Effector memory CD8-positive, alpha-beta T cell (primary cell): ENCODE measurements at places on chromosomes 1 and 21.

- no peaks in the 10 kb centered on the region for H3K27me3 ChIP-seq
- no peak overlapping the region for H3K27ac ChIP-seq
Measured at GRCh38 chr21:26655460-26655859, 82.4 kb upstream of the CYYR1 start.

- peaks cover 4% of the 10 kb centered on the region for H3K36me3 ChIP-seq
- H3K4me3 ChIP-seq: peak overlapping the region; percentile 67
- peak overlapping the region; percentile 45 for H3K27ac ChIP-seq
- DNase-seq: no peak
Measured at GRCh38 chr1:23533246-23534023, 2.4 kb upstream of the E2F2 start.

GRCh38 chr1:30601316-30602085, 121.9 kb downstream of the MATN1 start:
- no peaks in the 10 kb centered on the region for H3K36me3 ChIP-seq
- DNase-seq: no peak
- H3K4me3 ChIP-seq: no peak overlapping the region
- no peak overlapping the region for H3K27ac ChIP-seq

DNA sequence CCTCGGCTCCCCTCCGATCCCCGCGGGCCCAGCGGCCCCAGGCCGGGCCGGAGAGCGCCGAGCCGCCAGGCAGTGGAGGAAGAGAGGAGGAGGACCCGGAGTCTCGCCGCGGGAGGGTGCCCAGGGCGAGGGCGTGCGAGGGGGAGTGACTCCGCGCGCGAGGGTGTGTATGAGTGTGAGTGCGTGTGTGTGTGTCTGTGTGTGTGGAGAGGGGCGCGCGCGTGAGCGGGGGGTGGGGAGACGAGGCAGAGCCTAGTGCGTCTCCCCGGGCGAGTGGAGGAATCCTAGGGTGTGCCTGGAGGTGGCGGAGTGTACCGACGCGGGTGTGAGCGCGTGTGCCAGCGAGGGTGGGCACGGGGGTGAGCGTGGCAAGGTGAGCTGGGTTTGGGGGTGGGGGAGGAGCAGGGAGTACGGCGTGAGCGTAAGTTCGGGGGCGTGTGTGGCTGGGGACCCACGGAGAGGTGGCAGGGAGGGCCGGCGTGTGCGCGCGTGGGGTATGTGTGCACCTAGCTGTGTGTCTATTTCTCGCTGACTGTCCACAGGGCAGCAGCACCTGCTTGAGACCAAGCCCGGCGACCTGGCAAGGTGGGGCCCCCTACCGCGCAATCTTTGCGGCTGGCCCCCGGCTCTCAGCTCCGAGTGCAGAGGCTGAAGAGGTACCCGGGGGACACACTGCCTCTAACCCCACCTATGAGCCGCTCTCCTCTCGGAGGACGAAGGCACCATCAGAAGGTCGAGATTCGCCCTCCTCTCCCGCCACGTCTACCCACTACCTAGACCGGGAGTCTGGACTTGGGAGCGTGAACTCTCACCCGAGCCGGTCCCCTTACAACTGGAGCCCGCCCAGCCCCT, 784 bp upstream of the KCND3 start:
- DNase-seq: no peak
- H3K27ac ChIP-seq: no peak overlapping the region
- peaks cover 67% of the 10 kb centered on the region for H3K27me3 ChIP-seq

DNA sequence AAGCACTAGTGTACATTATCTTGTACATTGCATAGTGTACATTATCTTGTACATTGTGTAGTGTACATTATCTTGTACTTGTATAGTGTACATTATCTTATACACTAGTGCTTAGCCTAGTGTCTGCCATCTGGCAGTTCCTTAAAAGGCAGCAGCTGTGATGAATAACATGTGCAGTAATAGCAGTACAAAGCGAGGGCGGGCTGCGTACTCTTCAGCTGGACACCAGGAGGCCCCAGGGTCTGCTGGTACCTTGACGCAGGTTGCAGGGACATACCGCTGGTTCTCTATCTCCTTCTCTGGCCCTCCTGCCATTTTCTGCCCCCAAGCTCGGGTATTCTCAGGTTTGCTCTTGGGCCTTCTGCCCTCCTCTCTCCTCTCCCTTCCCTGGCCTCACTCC, 149.6 kb downstream of the SEC16B start:
- no peak for DNase-seq
- H3K4me3 ChIP-seq: no peak overlapping the region
- no peaks in the 10 kb centered on the region for H3K4me1 ChIP-seq
- H3K27me3 ChIP-seq: no peaks in the 10 kb centered on the region
- H3K36me3 ChIP-seq: no peaks in the 10 kb centered on the region

DNA sequence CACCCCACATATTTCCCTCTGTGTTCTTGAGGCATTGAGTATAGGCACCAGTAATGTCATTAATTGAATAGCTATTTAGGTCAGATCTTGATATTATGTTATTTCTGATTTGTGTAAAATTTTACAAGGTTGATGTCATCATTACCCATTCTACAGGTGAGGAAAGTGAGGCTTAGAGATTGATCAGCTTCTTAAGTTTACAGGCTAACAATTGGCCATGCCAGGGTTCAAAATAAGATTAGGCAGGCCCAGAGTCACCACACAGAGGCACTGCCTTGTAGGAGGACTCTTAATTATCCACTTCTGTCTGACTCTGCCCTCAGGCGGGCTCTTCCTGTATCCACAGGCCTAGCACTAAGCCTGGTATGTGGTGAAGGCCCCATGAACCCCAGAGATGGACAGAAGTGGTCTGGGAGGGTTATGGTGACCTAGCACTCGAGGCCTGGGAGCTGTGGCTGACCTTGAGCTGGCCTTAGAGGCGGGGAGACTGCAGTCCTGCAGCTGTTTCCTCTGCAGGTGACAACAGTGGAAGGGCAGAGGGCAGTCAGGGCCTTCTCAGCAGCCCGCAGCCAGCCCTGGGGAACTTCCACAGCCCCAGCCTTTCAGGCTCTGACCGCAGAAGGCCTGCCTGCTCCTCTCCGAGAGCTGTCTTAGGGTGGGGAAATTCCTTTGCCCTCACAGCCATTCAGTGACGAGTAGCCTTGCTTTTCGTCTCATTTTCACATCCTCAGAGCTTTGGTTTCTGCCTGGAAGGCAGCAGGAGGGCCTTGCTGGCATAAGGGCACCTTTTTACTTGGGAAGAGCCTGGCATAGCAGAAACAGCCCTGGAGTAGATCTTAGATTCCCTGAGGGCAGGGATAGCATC, 12.2 kb downstream of the ZDHHC18 start:
- H3K4me1 ChIP-seq: peaks cover 37% of the 10 kb centered on the region
- peak overlapping the region; percentile 91 for H3K27ac ChIP-seq
- H3K36me3 ChIP-seq: peaks cover 71% of the 10 kb centered on the region
- no peak overlapping the region for H3K4me3 ChIP-seq
- H3K27me3 ChIP-seq: no peaks in the 10 kb centered on the region

GRCh38 chr1:39026866-39027507, 837 bp downstream of the NDUFS5 start:
- peaks cover 58% of the 10 kb centered on the region for H3K36me3 ChIP-seq
- peak overlapping the region; percentile 95 for H3K27ac ChIP-seq
- no peaks in the 10 kb centered on the region for H3K27me3 ChIP-seq
- peaks cover 16% of the 10 kb centered on the region for H3K4me1 ChIP-seq
- H3K4me3 ChIP-seq: peak overlapping the region; percentile 88

GRCh38 chr21:42523211-42523610, 9.6 kb downstream of the SLC37A1 start:
- H3K27me3 ChIP-seq: no peaks in the 10 kb centered on the region
- peak overlapping the region; percentile 22 for H3K27ac ChIP-seq
- DNase-seq: no peak
- H3K4me3 ChIP-seq: no peak overlapping the region

DNA sequence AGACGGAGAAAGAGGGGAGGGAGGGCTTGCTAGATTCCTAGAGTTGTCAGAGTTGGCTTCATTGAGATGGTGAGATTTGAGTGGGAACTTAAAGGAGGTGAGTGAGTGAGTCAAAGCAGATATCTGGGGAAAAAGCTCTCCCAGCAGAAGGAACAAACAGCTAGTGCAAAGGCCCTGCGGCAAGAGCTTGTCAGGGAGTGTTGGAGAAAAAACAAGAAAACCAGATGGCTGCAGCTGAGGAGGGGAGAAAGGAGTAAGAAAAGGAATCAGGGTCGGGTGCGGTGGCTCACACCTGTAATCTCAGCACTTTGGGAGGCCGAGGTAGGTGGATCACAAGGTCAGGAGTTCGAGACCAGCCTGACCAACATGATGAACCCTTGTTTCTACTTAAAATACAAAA, 40.3 kb upstream of the SPOCD1 start:
- no peak for DNase-seq
- H3K4me3 ChIP-seq: no peak overlapping the region
- no peak overlapping the region for H3K27ac ChIP-seq

DNA sequence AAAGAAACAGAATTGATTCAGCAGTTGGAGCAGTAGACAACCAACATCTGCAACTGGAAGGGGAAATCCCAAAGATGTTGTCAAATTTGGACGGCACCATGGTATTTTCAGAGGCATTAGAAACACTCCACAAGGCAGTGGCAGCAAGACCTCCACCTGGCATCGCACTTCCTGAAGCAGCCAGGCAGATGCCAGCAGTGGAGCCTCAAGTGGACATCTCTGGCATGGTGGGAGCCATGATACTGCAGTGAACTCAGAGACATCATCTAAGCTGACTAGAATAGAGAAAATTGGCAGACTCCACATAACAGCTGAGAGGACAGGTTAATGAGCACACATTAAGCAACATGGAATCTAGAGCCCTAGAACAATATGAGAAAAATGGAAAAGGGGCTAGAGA, 33.9 kb upstream of the RGS8 start:
- H3K27me3 ChIP-seq: peaks cover 33% of the 10 kb centered on the region
- H3K4me3 ChIP-seq: no peak overlapping the region
- peaks cover 3% of the 10 kb centered on the region for H3K36me3 ChIP-seq
- DNase-seq: no peak

- H3K27me3 ChIP-seq: no peaks in the 10 kb centered on the region
- H3K27ac ChIP-seq: no peak overlapping the region
- peaks cover 9% of the 10 kb centered on the region for H3K4me1 ChIP-seq
- H3K4me3 ChIP-seq: no peak overlapping the region
- DNase-seq: no peak
Measured at GRCh38 chr1:1601564-1602303, 1.8 kb upstream of the FNDC10 start.

DNA sequence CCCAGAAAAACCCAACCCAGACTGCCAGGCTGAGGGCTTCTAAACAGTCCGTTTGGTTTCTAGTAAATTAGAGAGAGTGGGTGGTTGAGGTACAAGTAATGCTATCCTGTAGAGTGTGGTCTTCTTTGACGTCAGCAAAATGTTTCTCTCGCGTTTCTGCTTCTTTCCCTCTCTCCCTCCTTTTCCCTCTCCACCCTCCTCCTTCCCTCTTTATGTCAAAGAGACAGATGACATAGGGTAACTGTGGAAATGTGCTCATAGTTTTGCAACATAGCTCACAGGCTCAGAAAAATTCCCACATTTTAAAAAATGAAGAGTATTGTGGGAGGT, 158.3 kb downstream of the TOMM20 start:
- H3K36me3 ChIP-seq: peaks cover 3% of the 10 kb centered on the region
- no peak for DNase-seq
- H3K4me3 ChIP-seq: no peak overlapping the region
- H3K27me3 ChIP-seq: no peaks in the 10 kb centered on the region

DNA sequence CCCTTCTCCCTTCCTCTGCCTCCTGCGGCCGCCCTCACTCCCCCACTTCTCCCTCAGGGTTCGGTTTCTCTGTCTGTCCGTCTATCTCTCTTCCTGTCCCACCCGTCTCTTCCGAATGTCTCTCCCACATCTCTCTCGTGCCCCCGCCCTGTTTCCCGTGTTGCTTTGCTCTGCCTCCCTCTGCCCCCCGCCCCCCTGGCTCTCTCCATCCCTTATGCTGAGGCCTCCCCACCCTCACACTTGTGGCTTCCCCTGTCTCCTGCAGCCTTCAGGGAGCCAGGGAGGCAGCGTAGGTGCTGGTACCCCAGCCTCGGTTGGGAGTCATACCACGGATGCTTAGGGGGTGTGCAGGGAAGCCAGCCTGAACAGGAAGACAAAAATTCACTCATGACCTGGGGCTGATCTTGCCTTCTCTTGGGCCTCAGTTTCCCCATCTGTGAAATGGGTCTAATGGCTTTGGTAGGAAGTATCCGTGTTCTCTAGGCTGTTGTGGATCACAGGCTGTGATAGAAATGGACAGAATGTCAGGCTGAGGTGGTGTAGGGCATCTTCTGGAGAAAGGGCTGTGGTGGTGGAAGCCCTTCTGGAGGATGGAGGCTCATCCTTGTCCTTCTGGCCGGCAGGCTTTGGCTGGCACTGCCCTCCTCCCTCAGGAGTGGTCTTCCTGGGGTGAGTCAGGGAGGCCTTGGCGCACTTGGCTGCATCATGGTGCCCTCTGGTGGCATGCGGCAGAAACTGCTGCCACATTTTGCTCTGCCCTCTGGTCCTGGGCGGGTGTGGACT, 55.5 kb downstream of the FOXO6 start:
- H3K27ac ChIP-seq: no peak overlapping the region
- no peak overlapping the region for H3K4me3 ChIP-seq
- no peaks in the 10 kb centered on the region for H3K4me1 ChIP-seq
- peak; percentile 56 for DNase-seq

- no peaks in the 10 kb centered on the region for H3K36me3 ChIP-seq
- no peak overlapping the region for H3K27ac ChIP-seq
- no peaks in the 10 kb centered on the region for H3K4me1 ChIP-seq
- DNase-seq: no peak
- no peak overlapping the region for H3K4me3 ChIP-seq
Measured at GRCh38 chr1:82486468-82486867, 685.7 kb downstream of the ADGRL2 start.

GRCh38 chr1:150268340-150268704, 494 bp downstream of the APH1A start:
- peak overlapping the region; percentile 97 for H3K4me3 ChIP-seq
- H3K27me3 ChIP-seq: no peaks in the 10 kb centered on the region
- peaks cover 31% of the 10 kb centered on the region for H3K36me3 ChIP-seq
- DNase-seq: peak; percentile 44

DNA sequence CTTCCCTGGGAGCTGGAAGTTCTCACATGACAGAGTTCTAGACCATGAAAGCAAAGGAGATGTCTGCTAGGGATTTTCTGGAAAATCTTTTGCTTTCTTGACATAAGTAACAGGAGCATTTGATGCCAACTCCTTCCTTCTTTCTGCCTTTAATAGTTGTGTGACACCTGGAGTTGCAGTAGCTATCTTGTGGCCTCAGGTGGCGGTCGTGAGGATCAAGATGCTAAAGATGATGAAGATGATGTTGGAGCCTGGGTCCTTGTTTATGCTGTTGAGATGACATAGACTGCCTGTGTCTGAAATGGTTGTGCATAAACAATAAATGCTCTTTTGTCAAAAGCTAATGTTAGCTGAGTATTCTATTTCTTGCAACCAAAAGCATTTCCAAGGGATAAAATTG, 32.7 kb upstream of the KIRREL1 start:
- no peaks in the 10 kb centered on the region for H3K36me3 ChIP-seq
- DNase-seq: no peak
- peaks cover 5% of the 10 kb centered on the region for H3K4me1 ChIP-seq
- H3K27ac ChIP-seq: no peak overlapping the region
